ENCODE measurements at places on chromosomes 1 and 21.

DNA sequence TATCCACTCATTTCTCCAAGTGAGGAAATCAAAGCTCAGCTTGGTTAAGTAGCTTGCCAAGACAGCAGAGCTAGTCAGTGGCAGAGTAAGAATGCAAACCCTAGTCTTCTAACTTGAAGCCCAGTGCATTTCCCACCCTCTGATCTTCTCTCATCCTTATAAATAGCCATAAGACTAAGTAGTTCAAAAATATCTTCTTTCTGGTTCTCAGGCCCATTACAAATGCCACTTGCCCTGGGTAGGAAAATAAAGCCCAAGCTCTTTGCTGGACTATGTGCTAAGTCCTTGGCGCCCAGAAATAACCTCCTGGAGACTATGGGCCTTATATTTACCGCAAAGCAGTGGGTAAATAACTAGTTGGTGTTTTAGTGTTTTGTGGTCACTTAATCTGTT, 505.8 kb downstream of the PLPP3 start:
- DNase-seq, result no peak

- no peak for DNase-seq
Observed at GRCh38 chr21:29403922-29404538, 105.3 kb downstream of the BACH1 start.

DNA sequence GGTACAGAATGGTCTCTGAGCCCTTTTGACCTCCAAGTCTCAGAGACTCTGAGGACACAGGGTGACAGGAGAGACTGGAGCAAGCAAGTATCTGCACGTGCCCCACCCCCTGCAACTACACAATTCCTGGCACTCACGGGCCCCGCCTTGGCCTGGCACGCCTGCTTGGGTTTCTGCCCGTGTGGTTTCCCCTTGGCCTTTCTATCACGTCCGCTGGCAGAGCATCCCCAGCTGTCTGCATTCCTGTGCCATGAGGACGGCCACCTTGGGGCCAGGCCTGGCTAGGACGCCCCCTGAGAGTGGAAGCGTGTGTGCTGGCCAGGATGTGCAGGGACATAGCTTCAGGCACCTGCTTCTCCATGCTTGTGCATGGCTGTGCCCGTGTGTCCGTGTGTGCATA, 14.3 kb upstream of the EDN2 start:
- peak; percentile 23 for DNase-seq

GRCh38 chr1:43274125-43274803, 4.5 kb downstream of the TMEM125 start:
- DNase-seq, result peak; percentile 96

Measured in DMS53 (cell line).